ENCODE measurements at places on chromosomes 2 and 18. TPM values are rescaled to one million over a fixed set of nuclear protein-coding genes. Genes with fewer than 3 reads are reported as not detected.

The PDE11A gene
- not detected for total RNA-seq

The IL1RN gene
- total RNA-seq, result 0.37 TPM

DNA sequence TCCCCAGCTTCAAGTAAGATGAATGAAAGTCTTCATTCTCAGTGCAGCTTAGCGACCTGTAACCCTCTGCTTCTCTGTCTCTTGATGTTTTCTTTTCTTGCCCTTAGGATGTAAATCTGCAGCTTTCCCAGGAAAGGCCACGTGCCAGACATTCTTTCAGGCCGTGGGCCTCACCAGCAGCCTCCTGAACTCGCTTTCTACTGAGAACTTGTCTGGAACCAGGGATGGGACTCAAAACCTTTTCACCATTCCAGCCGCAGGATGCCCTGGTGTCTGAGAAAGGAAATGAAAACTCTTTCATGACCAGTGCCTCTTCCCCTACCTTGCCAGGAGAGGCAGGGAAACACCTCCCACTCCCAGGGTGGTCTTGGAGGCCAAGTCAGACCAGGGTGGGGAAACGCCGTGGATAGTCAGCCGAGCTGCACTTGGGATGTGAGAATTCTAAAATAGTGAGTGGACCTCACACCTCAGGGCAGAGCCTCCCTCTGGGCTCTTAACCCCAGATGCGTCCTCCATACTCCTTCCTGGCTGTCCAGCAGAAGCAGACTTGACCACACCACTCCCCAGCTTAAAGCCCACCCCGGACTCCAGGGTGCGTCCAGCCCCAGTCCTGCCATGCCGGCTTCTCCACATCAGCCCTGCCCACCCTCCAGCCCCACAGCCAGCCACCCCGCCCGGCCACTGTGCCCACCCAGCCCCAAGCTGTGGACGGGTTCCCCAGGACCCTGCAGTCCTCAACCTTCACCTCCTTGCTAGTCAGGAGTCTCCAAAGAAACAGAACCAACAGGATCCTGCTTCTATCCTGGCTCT is 115.5 kb downstream of the TWIST2 start:
- H3K27ac ChIP-seq, result no peak overlapping the region
- H3K27me3 ChIP-seq, result peaks cover 14% of the 10 kb centered on the region
- H3K4me3 ChIP-seq, result no peak overlapping the region
- no peaks in the 10 kb centered on the region for H3K36me3 ChIP-seq
- no peaks in the 10 kb centered on the region for H3K4me1 ChIP-seq

The ITGAV gene
- total RNA-seq, result 7.0 TPM

DNA sequence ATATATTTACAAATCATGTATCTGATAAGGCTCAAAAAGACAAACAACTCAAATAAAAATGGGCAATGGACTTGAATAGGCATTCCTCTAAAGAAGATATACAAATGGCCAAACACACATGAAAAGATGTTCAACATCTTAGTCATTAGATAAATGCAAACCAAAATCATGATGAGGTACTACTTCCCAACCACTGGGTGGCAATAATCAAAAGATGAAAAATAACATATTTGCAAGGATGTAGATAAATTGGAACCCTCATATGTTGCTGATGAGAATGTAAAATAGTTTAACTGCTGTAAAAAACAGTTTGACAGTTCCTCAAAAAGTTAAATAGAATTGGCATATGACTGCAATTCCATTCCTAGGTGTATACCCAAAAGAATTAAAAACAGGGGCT is 132.3 kb downstream of the TTC32 start:
- no peaks in the 10 kb centered on the region for H3K4me1 ChIP-seq
- no peak overlapping the region for H3K27ac ChIP-seq
- H3K4me3 ChIP-seq, result no peak overlapping the region
- no peak for DNase-seq

DNA sequence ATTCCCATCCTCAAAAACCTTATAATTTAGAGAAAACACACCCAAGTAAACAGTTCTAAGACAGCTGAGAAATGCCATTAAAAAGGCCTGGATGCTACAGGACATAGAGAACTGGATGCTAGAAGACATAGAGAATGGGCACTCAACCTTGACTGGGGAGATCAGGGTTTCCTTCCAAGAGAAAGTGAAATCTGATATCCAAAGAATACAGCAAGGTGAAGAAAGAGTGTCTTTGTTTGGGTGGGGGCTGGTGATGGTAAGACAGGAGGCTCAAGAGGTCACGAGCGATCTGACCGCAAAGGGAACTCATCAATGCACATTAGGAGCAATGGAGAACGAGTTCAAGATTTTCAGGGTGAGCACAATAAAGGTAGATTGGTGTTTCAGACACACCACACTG is 31.6 kb downstream of the EPB41L3 start:
- no peak overlapping the region for H3K4me3 ChIP-seq
- DNase-seq, result no peak
- no peaks in the 10 kb centered on the region for H3K27me3 ChIP-seq

DNA sequence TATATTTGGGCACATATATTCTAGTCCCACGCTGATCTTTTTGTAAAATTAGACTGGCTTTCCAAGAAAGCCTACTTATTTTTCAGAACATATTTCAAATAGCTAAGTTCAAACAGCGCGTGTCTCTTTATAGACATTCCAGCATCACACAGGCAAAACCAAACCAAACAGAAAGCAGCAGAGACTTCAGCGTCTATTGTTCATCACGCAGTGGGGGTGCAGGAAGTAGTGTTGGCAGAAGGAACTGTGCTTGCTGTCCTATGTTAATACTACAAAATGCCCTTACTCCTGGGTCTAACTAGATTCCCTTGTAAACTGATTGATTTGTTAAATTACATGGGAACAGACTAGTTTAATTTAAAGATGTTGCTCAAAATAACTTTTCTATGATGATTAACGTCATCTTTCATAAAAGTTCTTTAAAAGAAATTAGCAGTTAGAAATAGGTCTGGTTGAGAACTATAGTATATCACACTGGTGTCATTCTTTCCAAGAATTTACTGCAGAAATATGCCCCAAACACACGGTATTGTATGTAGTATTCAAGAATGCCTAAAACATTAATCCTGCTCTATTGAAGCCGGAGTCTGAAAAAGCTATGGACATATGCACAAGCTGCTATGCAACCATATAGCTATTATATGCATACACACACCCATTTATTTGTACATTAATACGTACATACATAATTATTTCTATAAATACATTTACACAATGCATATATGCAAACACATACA is 436.3 kb downstream of the CBLN2 start:
- H3K27ac ChIP-seq, result no peak overlapping the region
- H3K27me3 ChIP-seq, result no peaks in the 10 kb centered on the region
- no peak overlapping the region for H3K4me3 ChIP-seq

- no peak overlapping the region for H3K27ac ChIP-seq
- H3K36me3 ChIP-seq, result peaks cover 13% of the 10 kb centered on the region
- no peak for DNase-seq
- no peaks in the 10 kb centered on the region for H3K27me3 ChIP-seq
Observed at GRCh38 chr18:3055186-3055728, 42.3 kb upstream of the LPIN2 start.

The ANKAR gene
- 4.8 TPM for total RNA-seq
